ENCODE measurements at places on chromosomes 5 and 9.

DNA sequence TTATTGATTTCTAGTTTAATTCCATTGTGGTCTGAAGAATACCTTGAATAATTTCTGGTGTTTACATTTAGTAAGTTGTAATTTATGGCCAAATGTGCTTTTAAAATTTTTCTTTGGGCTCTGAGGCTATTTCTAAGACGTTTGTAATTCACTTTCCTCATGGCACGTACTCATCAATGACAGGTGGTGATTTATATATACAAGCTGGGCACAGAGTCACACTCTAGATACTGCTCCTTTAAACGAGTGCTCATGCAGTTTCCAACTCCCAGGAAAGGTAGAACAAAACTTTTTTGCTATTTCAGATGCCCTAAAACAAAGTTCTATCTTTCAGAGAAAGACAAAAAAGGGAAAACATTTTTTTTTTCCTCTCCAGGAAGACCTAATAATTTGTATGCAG is 146.9 kb downstream of the AUH start:
- DNase-seq, result no peak

DNA sequence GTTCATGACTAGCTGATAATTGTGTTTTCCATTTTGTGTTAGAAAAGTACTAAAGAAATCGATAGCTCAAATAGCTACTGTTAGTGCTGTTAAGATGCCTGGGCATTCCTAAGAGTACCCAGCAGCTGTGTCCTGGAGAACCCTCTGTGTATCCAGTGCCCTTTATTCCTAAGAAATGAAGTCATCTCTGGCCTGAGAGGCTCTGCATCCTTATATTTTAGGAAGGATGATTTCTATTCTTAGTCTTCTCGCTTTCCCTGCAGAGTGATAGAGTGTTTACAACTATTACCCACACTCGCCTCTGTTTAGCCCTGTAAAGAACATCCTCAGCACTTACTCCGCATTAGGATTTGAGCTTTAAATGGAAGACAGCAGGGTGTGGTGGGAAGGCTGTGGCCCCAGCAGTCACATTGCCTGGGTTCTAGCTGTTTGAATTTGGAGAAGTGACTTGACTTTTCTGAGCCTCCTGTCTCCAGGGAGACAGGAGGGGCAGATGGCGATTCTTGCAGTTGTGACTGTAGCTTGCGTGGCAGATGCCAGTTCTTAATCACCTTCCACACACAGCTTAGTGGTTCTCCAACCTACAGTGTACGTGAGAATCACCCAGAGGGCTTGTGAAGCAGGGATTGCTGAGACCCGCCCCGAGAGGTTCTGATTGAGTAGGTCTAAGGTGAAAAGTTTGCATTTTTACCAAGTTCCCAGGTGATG is 177.2 kb upstream of the PITX1 start:
- no peak for DNase-seq

- no peak for DNase-seq
Observed at GRCh38 chr9:89621031-89621430, 16.2 kb downstream of the GADD45G start.

DNA sequence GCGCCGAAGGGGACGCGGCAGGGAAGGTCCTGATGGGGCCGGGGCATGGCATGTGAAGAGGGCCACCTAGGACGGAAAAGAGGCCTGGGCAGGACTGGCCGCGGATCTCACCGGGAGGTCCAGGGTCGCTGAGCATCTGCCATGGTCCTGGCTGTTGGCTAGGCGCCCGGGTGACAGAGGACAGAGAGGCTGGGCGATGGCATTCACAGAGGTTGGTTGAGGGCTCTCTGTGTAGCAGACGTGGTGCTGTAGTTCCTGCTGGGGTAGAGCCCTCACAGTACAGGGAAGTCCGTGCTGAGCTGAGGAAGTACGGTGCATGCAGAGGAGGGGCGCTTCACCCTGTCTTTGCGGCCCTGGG is 427 bp downstream of the PCYOX1L start:
- DNase-seq, result no peak

DNA sequence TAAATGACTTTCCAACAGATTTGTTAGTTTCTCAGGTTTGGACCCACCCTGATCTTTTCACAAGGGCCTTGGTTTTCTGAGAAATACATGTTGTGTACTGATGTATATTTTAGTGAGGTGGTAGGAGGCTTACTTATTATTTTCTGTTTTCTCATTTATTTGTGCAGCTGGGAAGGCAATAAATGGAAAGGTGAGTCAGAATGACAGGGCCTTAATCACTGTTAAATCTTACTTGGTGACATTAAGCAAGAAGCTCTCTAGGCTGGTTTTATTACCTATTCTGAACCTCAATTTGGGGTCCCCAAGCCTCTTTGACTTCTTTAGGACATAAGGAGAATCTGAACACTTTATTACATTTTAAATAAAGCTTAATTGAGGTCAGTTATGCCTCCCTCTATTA is 214.0 kb upstream of the DAB2 start:
- no peak for DNase-seq

DNA sequence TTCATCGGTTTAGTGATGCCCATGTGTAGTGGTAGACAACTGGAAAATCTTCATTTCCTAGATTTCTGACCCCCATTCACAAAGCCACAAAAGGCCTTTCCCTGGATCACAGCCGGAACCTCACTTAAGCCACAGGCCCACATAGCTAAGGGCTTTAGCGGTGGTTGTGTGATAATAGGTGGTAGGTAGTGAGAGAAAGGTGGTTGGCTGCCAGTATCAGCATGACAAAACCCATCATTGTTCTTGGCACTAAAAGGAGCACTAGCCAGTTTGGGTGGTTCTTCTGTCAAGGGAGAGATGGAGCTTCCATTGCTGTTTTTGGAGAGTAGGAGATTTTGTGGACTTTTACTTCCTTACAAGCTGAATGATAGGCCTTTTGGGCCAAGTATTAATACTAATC is 9.7 kb upstream of the SLC36A2 start:
- no peak for DNase-seq

GRCh38 chr9:26742828-26743476 is 149.7 kb downstream of the CAAP1 start:
- no peak for DNase-seq

- DNase-seq, result no peak
Observed at GRCh38 chr5:14225173-14225834, 82.2 kb downstream of the TRIO start.

- DNase-seq, result no peak
Observed at GRCh38 chr5:149829954-149830353, 99.8 kb downstream of the PPARGC1B start.

- no peak for DNase-seq
Observed at GRCh38 chr9:116020146-116020545, 133.4 kb upstream of the PAPPA start.
